Large intestine (tissue), 12 donors: ENCODE measurements at places on chromosomes 6 and 20. TPM values are rescaled to one million over a fixed set of nuclear protein-coding genes. Genes with fewer than 3 reads are reported as not detected.

GRCh38 chr6:15269011-15269410, 23.1 kb downstream of the JARID2 start:
- no peak for DNase-seq

- DNase-seq: no peak
Measured at GRCh38 chr6:72636786-72637185, 14.9 kb downstream of the KCNQ5 start.

DNA sequence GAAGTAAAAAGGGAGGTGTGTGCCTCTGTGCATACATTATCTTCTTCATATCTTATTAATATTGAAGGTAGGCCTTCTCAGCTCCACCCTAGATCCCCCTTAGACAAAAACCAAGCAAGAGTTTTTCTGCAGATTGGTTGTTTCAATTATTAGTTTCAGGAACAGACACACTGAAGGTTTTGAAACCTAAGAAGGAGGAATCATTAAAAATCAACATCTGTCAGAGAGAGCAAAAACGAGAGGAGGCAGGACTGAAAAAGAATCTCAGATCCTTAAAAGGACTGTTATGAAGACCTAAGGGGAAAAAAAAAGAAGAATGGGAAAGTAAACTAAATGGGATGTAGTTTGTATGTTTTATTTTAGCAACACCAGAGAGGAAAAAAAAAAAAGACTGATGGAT, 560.8 kb upstream of the JAG1 start:
- DNase-seq: no peak

GRCh38 chr20:19022118-19022575, 190.3 kb upstream of the SLC24A3 start:
- DNase-seq: no peak

DNA sequence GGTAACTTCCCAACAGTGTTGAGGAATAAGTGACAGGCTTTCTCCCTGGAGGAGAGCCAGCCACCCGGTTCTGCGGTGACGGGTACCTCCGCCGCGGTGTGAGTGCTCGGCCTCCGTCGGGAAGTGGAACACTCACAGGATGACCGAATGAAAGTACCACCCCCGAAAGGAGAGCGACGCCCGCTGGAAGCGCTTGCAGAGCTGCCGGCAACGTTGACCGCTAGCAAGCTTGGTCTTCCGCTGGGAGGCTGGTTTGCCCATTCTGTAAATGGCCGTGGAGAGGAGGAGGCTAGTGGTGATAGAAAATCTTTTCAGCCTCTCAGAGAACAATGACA, 614 bp upstream of the TMEM242 start:
- peak; percentile 82 for DNase-seq

GRCh38 chr6:24431045-24431451, 28.3 kb downstream of the MRS2 start:
- peak; percentile 9 for DNase-seq

CLPSL2 gene
- not detected for polyA plus RNA-seq

TBX18 gene
- polyA plus RNA-seq: 0.43 TPM

LY6G5C gene
- polyA plus RNA-seq: 2.6 TPM

RAET1L gene
- not detected for polyA plus RNA-seq
